Vagina (tissue), 2 donors: ENCODE measurements at places on chromosomes 16 and 17.

- DNase-seq: no peak
Observed at GRCh38 chr16:58417600-58417999, 25.3 kb downstream of the GINS3 start.

DNA sequence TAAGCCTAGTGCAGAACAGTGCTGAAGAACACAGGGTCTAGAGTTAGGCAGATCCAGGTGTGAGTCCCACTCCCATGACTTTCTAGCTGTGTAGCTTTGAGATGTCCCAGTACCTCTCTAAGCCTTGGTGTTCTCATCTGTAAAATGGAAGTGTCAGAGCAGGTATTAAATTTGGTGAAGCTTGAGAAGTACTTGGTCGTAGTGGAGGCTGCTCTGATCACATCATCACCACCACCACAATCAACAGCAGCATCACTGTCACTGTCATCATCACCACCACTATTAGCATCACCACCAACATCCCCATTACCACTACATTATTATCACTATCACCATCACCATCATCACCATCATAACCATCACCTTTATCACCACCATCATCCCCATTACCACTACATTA lies 132.1 kb downstream of the CMIP start:
- no peak for DNase-seq

GRCh38 chr17:72255481-72255880 lies 134.7 kb downstream of the SOX9 start:
- no peak for DNase-seq

- no peak for DNase-seq
Observed at GRCh38 chr17:65564793-65565192, 3.3 kb upstream of the AXIN2 start.

GRCh38 chr17:76496464-76496863 lies 4.8 kb downstream of the RHBDF2 start:
- DNase-seq: no peak

DNA sequence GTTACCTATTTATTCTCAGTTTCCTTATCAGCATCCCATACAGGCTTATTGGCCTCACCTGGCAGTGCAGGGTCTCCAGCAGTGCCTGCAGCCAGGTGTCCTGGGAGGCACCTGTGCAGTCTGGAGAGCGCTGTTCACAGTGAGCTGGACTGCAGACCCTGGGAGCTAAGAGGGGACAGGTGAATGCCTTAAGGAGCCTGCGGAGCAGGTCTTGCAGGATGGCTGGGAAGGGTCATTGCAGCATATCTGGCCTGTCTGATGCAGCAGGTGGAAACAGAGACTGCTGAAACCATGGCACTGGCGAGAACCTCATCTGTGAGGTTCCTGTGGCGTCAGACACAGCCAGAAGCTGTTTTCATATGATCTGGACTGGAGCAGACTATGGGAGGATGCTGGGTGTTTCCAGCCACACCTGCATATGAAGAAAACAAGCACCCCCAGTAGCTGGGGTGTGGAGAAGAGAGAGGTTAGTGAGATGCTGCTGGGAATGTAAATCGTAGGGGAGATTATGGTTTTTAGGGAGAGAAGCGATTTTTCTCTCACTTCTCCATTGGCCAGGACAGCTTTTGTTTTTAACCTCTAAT lies 77.0 kb downstream of the NTN1 start:
- no peak for DNase-seq

DNA sequence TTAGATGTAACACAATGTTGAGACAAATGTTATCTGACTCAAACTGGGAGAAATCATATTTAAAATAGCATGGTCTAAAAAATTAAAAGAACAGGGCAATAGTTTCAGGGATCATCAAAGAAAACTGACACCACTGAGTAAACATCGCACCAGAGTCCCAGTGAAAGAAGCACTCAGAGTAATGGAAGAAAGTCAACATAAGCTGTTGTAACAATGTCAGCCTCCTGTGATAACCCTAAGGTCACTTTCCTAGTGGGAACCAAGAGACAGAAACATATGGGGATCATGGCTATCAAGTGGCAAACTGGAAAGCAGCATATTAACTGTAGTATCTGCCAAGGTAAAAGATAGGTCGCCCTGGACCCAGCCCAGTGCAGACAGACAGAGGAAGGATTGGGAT lies 160.8 kb downstream of the CA10 start:
- DNase-seq: no peak

DNA sequence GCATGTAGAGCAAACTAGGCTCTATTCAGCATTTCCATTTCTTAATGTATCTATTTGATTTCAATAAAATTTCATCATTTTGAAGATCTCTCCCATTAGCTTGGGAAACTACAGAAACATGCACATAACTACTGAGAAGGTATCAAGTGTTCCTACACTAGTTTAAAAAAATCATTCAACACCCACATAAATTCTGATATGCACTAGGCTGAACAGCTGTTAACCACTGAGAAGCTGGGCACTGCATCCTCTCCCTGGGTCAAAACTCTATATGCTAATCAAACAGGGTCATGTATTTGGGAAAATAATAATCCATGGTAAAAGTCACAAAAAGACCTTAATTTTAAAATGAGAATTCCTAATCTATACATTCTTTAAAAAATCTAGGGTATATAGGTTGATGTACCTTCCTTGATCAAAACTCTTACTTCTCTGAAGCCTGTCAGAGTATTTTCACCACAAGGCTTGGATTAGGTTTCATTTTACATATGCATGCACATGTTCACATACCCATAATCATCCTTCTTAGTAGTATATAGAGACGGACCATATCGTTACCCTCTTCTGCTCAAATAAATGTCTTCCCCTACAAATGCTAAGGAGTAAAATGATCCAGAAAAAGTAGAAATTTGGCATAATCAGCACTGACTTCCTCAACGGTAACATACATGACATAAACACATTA lies 57.2 kb downstream of the KANSL1 start:
- no peak for DNase-seq

DNA sequence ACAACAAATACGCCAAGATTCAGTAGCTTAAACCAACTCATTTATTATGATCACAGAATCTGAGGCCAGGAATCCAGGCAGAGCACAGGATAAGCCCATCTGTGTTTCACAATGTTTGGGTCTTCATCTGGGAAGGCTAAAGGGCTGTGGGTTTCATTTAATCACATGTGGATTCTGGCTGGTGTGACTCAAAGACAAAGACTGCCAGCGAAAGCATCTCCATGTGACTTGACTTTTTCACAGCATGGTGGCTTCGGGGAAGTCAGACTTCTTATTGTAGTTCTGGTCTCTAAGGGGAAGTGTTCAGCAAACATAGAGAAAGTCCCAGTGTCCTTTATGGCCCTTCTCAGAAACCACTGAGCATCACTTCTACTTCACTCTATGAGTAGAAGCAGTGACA lies 1014.4 kb upstream of the GOT2 start:
- no peak for DNase-seq

GRCh38 chr17:39622380-39623006 lies 4.3 kb upstream of the PPP1R1B start:
- no peak for DNase-seq

DNA sequence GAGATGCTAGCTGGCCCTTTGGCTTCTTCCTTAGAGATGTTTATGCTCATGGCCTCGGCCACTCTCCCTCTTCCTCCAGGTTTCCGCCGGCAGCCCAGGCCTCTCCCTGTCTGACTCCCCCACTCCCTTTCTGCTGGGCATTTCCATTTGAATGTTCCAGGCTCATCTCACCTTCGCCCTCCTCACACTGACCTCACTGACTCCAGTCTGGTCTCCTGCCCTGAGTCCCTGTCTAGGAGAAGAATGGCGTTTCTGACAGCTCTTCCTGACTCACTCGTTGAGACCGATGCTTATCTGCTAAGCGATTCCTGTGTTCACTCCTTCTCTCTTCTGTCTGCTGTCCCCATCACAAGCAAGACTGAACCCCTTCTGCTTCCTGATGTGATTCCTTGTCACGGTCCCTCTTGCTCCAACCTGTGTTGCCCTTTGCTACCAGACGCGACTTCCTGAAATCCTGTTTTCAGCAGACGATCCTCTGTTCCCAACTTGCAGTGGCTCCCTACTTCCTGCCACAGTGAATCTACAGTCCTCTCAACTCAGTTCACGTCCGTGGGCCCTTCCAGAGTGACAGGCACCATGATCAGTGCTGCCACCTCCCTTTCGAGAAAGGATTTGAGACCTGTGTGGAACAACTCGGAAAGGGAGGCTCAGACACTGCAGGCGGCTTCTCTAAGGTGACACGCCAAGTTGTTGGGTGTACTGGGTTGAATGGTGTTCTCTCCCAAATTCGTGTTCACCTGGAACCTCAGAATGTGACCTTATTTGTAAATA lies 176.4 kb downstream of the MSI2 start:
- DNase-seq: no peak

GRCh38 chr17:61479493-61480413 lies 27.5 kb downstream of the TBX4 start:
- no peak for DNase-seq

DNA sequence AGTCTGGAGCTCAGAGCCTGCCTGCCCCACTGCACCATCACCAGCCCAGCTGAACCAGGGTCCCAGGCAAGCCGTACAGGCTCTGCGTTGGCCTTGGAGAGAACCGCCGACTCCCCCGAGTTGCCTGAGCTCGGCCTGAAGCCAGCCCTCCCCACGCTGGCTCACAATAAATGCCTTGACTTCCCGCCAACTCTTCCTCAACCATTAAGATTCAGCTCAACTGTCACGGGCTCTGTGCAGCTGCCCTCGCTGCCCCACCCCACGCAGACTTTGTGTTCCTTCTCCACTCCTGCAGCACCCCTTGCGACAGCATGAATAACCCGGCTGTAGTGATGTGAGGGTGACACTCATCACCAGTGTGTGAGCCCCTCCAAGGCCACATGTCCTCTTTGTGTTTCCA lies 4.8 kb upstream of the QPRT start:
- DNase-seq: no peak

- no peak for DNase-seq
Observed at GRCh38 chr16:35492225-35492624, 2032.8 kb downstream of the TP53TG3F start.

DNA sequence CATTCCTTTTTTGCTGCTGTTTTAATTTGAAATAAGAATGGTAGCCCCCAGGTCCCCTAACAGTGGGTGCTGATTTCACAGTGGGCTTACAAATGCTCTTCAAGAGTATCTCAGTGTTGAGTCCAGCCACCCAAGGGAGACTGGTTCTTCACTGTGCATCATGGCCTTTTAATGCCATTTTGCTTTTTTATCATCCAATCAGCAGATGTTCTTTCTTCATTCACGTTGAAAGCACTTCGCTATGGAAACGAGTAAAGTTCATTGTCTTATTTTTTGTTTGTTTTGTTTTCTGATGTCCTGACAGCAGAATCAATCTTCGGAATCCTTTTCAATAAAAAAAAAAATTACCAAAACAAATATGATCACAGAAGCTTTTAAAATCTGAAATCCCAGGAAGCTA lies 429.0 kb downstream of the MAF start:
- DNase-seq: no peak

DNA sequence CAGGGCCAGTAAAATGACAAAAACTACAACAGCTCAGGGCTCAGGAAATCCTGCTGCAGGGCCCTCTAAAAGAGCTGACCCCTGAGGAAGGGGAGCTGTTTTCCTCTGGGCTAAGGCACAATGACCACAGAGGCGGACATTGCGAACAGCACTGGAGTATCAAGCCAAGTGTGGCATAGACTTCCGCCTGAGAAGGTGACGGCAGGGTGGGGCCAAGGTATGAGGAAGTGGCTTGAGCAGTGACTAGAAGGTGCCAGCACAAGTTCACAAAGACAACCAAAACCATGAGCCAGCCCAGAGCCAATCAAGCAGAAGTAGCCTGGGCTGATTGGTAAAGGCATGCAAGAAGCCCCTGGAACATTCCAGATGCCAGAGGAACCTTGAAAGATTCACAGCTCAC lies 13.9 kb downstream of the ERN2 start:
- DNase-seq: no peak

- no peak for DNase-seq
Observed at GRCh38 chr17:75910699-75911098, 6.0 kb upstream of the MRPL38 start.

DNA sequence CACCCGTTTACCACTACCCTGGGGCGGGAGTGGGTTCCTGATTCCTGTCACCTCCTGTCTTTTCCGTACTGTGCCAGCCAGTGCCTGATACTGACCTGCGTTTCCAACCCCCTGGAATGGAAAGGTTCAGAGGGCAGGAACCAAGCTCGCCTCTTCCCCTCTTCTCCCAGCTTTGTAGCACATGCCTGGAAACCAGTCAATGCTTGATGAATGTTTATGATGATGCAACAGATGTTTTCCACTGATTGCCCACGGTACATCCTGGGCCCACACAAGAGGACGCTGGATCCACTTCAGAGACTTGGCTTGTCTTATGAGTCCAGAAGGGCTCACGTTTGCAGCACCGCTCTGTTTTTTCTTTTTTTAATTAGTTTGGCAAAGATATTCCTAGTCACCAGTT lies 262.0 kb downstream of the CPPED1 start:
- DNase-seq: no peak

DNA sequence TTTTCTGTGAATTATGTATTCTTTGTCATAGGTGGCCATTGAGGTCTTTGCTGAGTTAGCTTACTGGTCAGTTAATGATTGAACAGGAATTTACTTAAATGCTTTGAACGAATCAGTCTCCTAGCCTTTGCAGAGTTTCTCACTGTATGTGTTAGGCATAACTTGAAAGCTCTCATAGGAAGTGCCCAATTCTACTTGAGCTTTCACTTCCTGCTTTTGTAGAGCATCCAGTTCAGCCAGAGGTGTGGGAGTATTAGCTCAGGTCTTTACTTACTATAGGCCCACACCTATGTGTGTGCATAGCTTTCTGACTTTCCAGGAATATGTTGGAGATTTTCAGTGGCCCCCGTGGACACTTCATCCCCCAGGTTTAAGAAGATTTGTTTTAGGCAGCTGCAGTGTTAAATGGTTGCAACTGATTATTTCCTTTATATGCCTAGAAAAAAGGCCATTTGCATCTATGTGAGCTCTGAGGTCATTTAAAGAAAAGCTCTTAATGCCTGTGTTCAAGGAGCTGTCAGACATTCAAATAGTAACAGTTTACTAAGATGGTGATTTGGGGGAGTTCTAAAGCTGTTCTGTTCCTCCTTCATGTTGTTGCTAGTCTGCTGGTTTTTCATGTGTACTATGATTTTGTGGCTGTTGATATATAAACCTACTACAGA lies 62.3 kb downstream of the PHKB start:
- no peak for DNase-seq

- DNase-seq: no peak
Observed at GRCh38 chr16:57646388-57647039, 18.1 kb downstream of the ADGRG1 start.

- DNase-seq: no peak
Observed at GRCh38 chr16:11118479-11118878, 137.5 kb downstream of the SOCS1 start.

GRCh38 chr17:14833201-14833785 lies 431.8 kb downstream of the PMP22 start:
- DNase-seq: no peak

DNA sequence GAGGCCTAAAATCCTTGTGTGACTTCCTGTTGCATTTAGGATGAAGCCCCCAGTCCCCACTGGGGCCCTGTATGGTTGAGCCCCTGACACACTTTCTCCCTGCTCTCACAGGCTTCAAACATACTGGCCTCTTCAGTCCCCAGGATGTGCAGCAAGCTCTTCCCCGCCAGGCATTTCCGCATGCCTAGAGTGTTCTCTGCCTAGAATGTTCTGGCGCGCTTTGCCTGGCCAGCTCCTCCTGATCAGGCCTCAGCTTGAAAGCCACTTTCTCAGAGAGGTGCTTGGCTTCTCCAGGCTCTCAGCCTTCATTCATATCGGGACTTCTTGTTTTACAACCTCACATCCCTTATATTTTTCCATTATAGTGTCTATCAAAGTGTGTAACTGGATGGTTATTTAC lies 123.7 kb downstream of the SPACA3 start:
- no peak for DNase-seq
